Activated CD4-positive, alpha-beta memory T cell treated with anti-CD3 and anti-CD28 coated beads for 36 hours (primary cell): ENCODE measurements at places on chromosomes 2 and 18.

DNA sequence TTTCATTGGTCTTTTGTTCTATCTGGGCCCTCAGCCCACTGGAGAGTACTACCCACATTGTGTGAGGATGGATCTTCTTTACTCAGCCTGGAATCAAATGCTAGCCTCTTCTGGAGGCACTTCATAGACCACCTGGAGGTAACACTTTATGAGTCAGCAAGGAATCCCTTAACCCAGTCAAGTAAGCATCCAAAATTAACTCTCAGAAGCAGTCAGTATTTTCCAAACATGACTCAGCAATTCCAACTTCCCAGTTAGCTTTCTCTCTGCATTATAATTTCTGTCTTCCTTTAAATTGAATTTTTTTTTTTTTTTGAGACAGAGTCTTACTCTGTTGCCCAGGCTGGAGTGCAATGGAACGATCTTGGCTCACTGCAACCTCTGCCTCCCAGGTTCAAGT is 142.7 kb downstream of the ACKR3 start:
- no peaks in the 10 kb centered on the region for H3K4me1 ChIP-seq
- no peaks in the 10 kb centered on the region for H3K36me3 ChIP-seq
- peaks cover 13% of the 10 kb centered on the region for H3K27me3 ChIP-seq
- no peak overlapping the region for H3K27ac ChIP-seq
- no peak for DNase-seq
- no peak overlapping the region for H3K4me3 ChIP-seq

DNA sequence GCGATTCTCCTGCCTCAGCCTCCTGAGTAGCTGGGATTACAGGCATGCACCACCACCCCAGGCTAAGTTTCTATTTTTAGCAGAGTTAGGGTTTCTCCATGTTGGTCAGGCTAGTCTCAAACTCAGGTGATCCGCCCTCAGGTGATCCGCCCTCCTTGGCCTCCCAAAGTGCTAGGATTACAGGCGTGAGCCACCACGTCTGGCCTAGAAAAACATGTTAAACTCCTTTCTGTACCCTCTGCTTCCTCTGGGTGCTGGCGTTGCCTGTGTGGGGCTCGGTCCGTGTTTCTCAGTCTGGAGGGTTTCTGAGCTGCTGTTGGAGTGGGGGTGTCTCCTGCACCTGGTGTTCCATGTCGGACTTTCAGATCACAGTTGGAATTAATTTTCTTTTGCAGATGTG is 17.9 kb downstream of the LDLRAD4 start:
- no peaks in the 10 kb centered on the region for H3K27me3 ChIP-seq
- no peaks in the 10 kb centered on the region for H3K36me3 ChIP-seq
- no peak overlapping the region for H3K4me3 ChIP-seq
- no peak overlapping the region for H3K27ac ChIP-seq
- peak; percentile 3 for DNase-seq

DNA sequence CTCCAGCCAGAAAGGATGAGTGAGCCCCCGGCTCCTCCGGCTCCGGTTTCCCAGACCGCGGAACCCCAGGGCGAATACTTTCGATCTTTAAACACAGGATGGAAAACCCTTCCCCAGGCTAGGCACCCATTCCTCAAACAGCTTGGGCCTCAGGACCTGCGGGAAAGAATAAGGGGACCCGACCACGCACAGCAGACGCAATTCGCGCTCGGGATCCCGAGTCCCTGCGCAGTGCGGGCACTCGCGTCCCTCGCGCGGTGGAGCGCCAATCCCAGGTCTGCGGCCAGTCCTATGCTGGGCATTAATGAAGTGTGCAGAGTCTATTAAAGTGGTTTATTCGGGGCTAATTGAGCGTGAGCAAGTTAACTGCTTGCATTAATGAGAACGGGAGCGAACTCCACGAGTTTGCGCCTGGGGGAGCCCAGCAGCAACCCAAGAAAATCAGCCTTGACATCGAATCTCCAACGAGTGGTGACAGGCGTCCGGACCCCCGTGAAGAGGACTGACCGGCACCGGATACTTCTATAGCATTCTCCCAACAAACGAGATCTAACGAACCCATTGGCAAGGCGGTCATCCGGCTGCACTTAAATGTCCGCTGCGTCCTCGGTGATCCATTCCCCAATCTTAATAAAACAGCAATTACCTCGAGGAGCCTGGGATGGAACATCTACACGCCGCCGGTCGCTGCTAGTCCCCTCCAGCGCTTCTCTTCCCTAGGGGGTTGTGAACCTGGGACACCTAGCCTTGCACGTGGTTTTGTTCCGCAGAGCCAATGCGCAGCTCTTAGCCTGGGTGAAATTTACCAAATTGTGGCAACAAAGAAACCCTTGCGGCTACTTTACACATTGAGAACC is 1.6 kb downstream of the OSR1 start:
- DNase-seq: no peak
- H3K27ac ChIP-seq: no peak overlapping the region
- peaks cover 87% of the 10 kb centered on the region for H3K27me3 ChIP-seq
- H3K4me3 ChIP-seq: no peak overlapping the region
- H3K4me1 ChIP-seq: peaks cover 33% of the 10 kb centered on the region

GRCh38 chr2:38793511-38793910 is 15.5 kb downstream of the GEMIN6 start:
- no peaks in the 10 kb centered on the region for H3K36me3 ChIP-seq
- H3K27ac ChIP-seq: no peak overlapping the region
- H3K4me1 ChIP-seq: no peaks in the 10 kb centered on the region
- no peak for DNase-seq
- no peaks in the 10 kb centered on the region for H3K27me3 ChIP-seq

- no peak for DNase-seq
- no peak overlapping the region for H3K4me3 ChIP-seq
- no peaks in the 10 kb centered on the region for H3K27me3 ChIP-seq
- H3K4me1 ChIP-seq: no peaks in the 10 kb centered on the region
- H3K27ac ChIP-seq: no peak overlapping the region
Observed at GRCh38 chr2:3170792-3171455, 206.7 kb downstream of the EIPR1 start.

DNA sequence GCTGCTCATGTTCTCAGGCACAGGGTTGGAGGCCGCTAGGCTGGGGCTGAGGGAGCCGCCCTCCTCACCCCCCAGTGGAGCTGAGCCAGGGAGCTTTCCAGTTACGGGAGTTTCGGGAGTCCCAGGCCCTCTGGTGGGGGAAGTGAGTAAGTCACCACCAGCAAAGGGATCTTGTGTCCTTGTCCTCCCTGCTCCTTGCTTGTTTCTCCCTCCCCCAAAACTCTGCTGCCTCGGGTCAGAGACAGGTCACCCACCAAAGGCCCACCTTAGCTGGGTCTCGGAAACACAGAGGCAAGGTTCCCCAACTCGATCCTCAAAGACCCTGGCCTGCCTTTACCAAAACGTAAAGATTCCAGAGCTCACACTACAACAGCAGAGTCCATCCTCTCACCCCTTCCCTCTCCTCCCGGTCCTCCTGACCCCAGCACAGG is 60.5 kb upstream of the POMC start:
- no peaks in the 10 kb centered on the region for H3K27me3 ChIP-seq
- DNase-seq: peak; percentile 37
- no peak overlapping the region for H3K27ac ChIP-seq
- peaks cover 9% of the 10 kb centered on the region for H3K4me1 ChIP-seq

DNA sequence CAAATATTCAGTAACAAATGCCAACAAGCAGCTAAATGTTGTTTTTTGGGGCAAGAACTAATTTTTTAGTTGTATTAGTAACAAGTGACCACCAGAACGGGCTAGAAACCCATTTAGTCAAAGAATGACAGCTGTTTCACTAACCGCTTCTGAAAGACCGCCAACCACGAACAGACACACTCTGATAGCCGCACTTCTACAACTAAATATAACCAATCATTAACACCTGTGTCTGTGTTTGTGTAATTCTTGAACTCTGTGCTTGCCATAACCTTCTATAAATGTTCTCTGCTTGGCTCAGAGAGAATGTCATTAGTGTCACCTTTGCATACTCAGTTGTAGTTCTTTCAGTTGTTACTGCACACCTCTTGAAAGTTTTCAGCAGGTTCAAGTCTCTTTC is 526.3 kb upstream of the LRRTM1 start:
- H3K4me1 ChIP-seq: no peaks in the 10 kb centered on the region
- H3K27ac ChIP-seq: no peak overlapping the region
- H3K27me3 ChIP-seq: no peaks in the 10 kb centered on the region
- no peaks in the 10 kb centered on the region for H3K36me3 ChIP-seq
- DNase-seq: no peak
- H3K4me3 ChIP-seq: no peak overlapping the region

DNA sequence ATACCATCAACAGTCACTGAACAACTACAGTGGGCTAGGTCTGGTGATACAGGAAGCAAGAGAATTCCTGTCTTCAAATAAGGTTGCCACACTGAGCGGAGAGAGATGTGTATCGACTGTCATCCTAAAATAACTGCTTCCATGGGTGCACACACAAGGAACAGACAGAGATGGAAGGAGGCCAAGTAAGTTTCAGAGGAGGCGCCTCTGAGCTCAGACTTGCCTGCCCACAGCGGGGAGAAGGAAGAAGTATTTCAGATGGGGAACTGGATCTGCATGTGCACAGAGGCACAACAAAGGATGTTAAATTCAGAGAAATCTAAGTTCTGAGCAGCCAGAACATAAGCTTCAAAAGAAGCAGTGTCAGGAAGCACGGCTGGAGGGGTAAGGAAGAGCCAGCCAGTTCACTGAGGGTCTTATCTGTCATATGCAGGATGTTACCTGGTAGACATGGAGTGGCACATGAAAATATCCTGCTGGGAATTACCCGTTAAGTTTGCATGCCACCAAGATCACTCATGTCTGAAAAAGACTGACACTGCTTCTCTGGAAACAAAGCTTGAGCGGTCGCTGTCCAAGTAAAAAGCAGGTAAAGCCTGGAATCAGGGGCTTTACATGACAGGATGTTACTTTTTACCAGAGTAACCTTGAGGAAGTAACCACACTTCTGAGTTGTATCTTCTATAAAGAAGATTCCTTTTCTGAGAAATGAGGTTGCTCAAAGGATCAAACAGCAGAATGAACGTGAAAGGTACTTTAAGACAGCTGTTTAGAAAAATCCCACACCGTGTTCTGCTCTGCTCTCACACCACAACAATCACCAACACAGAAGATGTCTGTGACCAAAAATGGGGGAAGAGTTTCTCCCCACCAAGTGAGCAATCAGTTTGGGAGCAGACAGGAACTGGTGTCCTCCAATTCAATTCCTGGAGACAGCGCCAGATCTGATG is 260.2 kb downstream of the NBAS start:
- no peak overlapping the region for H3K27ac ChIP-seq
- H3K4me3 ChIP-seq: no peak overlapping the region
- DNase-seq: no peak

- peaks cover 7% of the 10 kb centered on the region for H3K4me1 ChIP-seq
- H3K27ac ChIP-seq: no peak overlapping the region
- H3K4me3 ChIP-seq: no peak overlapping the region
- no peak for DNase-seq
- H3K27me3 ChIP-seq: no peaks in the 10 kb centered on the region
Observed at GRCh38 chr2:232211743-232212686, 166.5 kb upstream of the ALPP start.

- H3K4me3 ChIP-seq: no peak overlapping the region
- H3K4me1 ChIP-seq: no peaks in the 10 kb centered on the region
- no peaks in the 10 kb centered on the region for H3K27me3 ChIP-seq
- DNase-seq: no peak
- H3K36me3 ChIP-seq: no peaks in the 10 kb centered on the region
- no peak overlapping the region for H3K27ac ChIP-seq
Observed at GRCh38 chr2:45941531-45942236, 290.2 kb downstream of the PRKCE start.

- H3K27ac ChIP-seq: no peak overlapping the region
- no peaks in the 10 kb centered on the region for H3K4me1 ChIP-seq
- peaks cover 12% of the 10 kb centered on the region for H3K36me3 ChIP-seq
- H3K27me3 ChIP-seq: peaks cover 24% of the 10 kb centered on the region
- DNase-seq: no peak
Observed at GRCh38 chr2:128038411-128038810, 10.6 kb upstream of the SAP130 start.

- H3K27ac ChIP-seq: no peak overlapping the region
- no peak overlapping the region for H3K4me3 ChIP-seq
- no peaks in the 10 kb centered on the region for H3K27me3 ChIP-seq
- peaks cover 2% of the 10 kb centered on the region for H3K36me3 ChIP-seq
- peaks cover 7% of the 10 kb centered on the region for H3K4me1 ChIP-seq
Observed at GRCh38 chr18:48775372-48776155, 175.2 kb downstream of the SMAD7 start.

DNA sequence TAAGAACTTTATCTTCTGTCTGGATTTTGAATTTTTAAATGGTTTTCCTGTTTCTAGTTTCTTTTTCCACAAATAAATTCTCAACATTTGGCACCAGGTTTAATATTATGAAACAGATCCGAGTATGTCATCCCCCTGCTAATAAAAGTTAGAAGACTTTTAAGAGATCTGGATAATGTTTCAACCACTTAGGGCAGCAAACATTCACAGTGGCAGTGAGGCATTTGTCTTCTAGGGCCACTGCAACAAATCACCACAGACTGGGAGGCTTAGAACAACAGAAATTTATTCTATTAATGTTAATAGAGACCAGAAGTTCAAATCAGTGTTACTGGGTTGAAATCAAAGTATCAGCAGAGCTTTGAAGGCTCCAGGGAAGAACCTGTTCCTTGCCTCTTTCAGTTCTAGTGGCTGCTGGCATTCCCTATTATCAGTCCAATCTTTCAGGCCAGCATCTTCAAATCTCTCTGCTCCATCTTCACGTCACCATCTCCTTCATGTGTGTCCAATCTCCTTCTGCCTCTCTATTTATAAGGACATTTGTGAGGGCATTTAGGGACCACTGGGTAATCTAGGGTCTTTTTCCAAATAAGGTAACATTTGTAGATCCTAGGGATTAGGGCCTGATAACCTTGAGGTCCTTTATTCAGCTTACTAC is 23.4 kb downstream of the ACSL3 start:
- H3K27ac ChIP-seq: no peak overlapping the region
- DNase-seq: no peak
- H3K27me3 ChIP-seq: no peaks in the 10 kb centered on the region
- H3K4me1 ChIP-seq: peaks cover 18% of the 10 kb centered on the region

GRCh38 chr2:33412920-33413319 is 63.5 kb upstream of the RASGRP3 start:
- no peak overlapping the region for H3K4me3 ChIP-seq
- no peak for DNase-seq
- no peak overlapping the region for H3K27ac ChIP-seq
- no peaks in the 10 kb centered on the region for H3K4me1 ChIP-seq

GRCh38 chr18:56152551-56153310 is 485.7 kb downstream of the TXNL1 start:
- H3K4me3 ChIP-seq: no peak overlapping the region
- DNase-seq: no peak
- no peaks in the 10 kb centered on the region for H3K36me3 ChIP-seq
- H3K27ac ChIP-seq: no peak overlapping the region
